ENCODE measurements at places on chromosomes 6 and 20.
A peak's percentile ranks its signal among the peaks of the same experiment; 100 is the strongest.

- DNase-seq, result no peak
Observed at GRCh38 chr6:35202066-35202546, 11.7 kb upstream of the SCUBE3 start.

GRCh38 chr20:39080326-39080725 lies 118.2 kb downstream of the DHX35 start:
- DNase-seq, result no peak

- DNase-seq, result no peak
Observed at GRCh38 chr6:4358414-4359107, 223.2 kb upstream of the ECI2 start.

DNA sequence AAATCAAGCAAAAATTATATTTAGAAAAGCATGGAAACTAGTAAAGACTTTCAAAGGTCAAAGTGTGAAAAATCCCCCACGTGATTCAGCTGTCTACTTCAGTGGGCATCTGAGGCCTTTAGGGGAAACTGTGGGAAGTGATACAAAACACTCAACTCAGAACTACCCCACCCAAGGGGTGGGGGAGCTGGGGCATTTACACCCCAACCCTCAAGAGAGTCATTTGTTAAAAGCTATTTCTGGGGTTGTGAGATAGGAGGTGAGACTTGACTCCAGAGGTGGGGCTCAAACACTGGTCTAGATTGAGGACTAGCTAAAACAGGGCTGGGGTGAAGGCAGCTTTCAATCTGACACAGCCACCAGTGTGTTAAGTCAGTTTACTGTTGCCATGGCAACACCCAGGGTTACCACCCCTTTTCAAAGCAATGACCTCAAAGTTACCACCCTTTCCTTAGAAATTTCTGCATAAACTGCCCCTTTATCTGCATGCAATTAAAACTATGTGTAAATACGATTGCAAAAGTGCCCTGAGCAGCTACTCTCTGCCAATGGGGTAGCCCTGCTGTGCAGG lies 9.9 kb upstream of the GTSF1L start:
- peak; percentile 30 for DNase-seq

Measured in CD4-positive, alpha-beta T cell treated with Interleukin-17A for 1 hour (primary cell).